ENCODE measurements at places on chromosomes 7 and 10. TPM values are rescaled to one million over a fixed set of nuclear protein-coding genes. Genes with fewer than 3 reads are reported as not detected.

GRCh38 chr7:67901808-67902480 lies 905.3 kb downstream of the TYW1 start:
- H3K27ac ChIP-seq, result no peak overlapping the region
- H3K4me3 ChIP-seq, result no peak overlapping the region
- no peaks in the 10 kb centered on the region for H3K36me3 ChIP-seq

DNA sequence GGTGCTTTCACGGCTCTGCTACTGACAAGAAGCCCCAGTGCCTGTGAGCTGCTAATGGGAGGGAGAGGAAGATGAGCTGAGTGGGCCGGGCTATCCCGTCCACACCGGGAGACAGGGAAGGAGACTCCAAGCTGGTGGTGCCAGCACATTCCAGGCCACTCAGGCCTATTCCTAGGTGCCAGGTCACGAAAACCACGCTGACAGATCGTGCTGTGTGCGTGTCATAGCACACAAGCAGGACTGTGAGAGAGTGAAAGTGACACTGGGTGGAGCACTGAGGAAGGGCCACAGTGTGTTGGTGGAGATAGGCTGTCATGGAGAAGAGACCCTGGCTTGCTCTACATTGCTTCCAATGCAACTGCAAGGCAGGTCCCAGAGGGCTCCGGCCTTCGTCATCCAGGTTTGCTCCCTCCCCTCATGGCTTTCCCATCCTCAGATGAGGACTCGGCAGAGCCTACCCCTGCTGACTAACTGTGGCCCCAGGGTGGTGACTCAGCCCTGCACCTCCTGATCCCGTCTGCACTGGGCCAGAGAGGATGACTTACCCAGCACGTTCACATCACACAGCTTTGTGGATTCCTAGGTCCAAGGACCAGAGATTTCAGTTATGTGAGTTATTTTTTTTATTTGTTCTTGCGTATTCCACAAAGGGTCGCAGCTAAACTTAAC lies 167.3 kb downstream of the EGFR start:
- DNase-seq, result peak; percentile 98
- H3K36me3 ChIP-seq, result peaks cover 56% of the 10 kb centered on the region
- peak overlapping the region; percentile 91 for H3K27ac ChIP-seq
- no peaks in the 10 kb centered on the region for H3K27me3 ChIP-seq

Gene AGMO
- total RNA-seq, result 1.2 TPM

- no peak overlapping the region for H3K27ac ChIP-seq
- H3K27me3 ChIP-seq, result no peaks in the 10 kb centered on the region
- peak; percentile 73 for DNase-seq
- no peaks in the 10 kb centered on the region for H3K36me3 ChIP-seq
- no peak overlapping the region for H3K4me3 ChIP-seq
Observed at GRCh38 chr7:158244873-158245723, 342.5 kb downstream of the PTPRN2 start.

DNA sequence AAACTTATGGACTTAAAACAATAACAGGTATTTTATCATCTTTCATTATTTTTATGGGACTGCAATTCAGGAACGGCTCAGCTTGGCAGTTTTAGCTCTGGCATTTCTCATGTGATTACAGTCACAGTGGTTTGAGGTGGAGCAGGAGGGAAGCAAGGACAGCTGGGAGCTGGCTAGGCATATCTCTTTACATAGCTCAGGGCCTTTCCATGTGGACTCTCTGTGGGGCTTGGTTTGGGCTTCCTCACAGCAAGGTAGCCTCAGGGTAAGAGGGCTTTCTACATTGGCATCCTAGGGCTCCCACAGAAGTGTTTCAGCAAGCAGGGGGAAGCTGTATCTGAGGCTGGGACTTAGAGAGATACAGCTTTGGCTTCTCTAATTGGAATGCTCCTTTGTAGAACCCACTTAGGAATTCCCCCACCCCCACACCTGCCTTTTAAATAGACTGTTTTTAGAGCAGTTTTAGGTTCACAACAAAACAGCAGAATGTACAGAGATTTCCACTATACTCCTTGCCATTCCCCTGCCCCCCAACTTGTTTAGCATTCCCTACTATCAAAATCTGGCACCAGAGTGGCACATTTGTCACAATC lies 26.6 kb upstream of the SDHAF3 start:
- H3K27me3 ChIP-seq, result peaks cover 10% of the 10 kb centered on the region
- no peak overlapping the region for H3K27ac ChIP-seq
- H3K4me1 ChIP-seq, result no peaks in the 10 kb centered on the region
- no peak overlapping the region for H3K4me3 ChIP-seq

Gene GPC2
- 1.4 TPM for total RNA-seq

DNA sequence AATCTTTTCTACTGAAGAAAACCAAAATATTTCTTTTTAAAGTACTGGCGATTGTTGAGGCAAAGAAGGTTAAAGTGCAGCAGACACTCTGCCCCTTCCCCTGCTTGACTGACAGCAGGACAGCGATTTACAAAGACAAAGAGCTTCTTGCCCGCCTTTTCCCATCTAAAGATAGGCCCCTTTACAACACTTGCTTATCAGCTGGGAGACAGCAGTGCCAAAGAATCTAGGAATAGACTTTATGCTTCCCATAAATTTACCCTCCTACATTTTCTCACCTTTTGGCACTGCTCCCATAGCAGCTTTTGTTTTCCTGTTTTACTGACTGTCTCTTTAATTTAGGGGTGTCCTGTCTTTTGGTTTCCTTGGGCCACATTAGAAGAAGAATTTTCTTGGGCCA lies 824.1 kb downstream of the CCSER2 start:
- no peaks in the 10 kb centered on the region for H3K36me3 ChIP-seq
- H3K4me1 ChIP-seq, result no peaks in the 10 kb centered on the region
- H3K4me3 ChIP-seq, result no peak overlapping the region
- H3K27me3 ChIP-seq, result no peaks in the 10 kb centered on the region
- H3K27ac ChIP-seq, result no peak overlapping the region
- DNase-seq, result no peak

Gene ADAMTS14
- total RNA-seq, result 2.9 TPM

- peak overlapping the region; percentile 39 for H3K4me3 ChIP-seq
- no peaks in the 10 kb centered on the region for H3K36me3 ChIP-seq
- H3K4me1 ChIP-seq, result no peaks in the 10 kb centered on the region
- peak; percentile 83 for DNase-seq
- H3K27ac ChIP-seq, result no peak overlapping the region
- no peaks in the 10 kb centered on the region for H3K27me3 ChIP-seq
Observed at GRCh38 chr10:92087750-92088395, 164.3 kb downstream of the BTAF1 start.

- no peak for DNase-seq
- peaks cover 35% of the 10 kb centered on the region for H3K4me1 ChIP-seq
- no peaks in the 10 kb centered on the region for H3K36me3 ChIP-seq
- H3K4me3 ChIP-seq, result no peak overlapping the region
- H3K27ac ChIP-seq, result no peak overlapping the region
Observed at GRCh38 chr10:91602868-91603568, 29.9 kb downstream of the PPP1R3C start.

Gene LAMB1
- 410 TPM for total RNA-seq

Gene TYW1B
- 2.2 TPM for total RNA-seq

GRCh38 chr10:61408105-61408504 lies 45.1 kb downstream of the TMEM26 start:
- H3K27ac ChIP-seq, result no peak overlapping the region
- peaks cover 10% of the 10 kb centered on the region for H3K4me1 ChIP-seq
- DNase-seq, result no peak
- H3K36me3 ChIP-seq, result no peaks in the 10 kb centered on the region

DNA sequence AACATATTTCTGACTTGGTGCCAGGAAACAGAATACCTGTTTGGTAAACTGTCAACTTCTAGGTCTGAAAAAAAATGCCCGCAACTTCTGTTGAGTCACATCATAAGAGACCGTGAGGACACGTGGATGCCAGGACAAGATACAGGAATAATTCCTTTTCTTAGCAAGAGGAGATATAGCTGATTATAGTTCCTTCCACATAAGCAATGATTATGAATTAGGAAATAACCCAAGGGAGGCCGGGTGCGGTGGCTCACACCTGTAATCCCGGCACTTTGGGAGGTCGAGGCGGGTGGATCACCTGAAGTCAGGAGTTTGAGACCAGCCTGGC lies 75.2 kb downstream of the CDC123 start:
- no peaks in the 10 kb centered on the region for H3K27me3 ChIP-seq
- peaks cover 10% of the 10 kb centered on the region for H3K4me1 ChIP-seq
- H3K27ac ChIP-seq, result no peak overlapping the region

GRCh38 chr10:132704008-132704814 lies 81.7 kb downstream of the NKX6-2 start:
- no peaks in the 10 kb centered on the region for H3K27me3 ChIP-seq
- H3K36me3 ChIP-seq, result no peaks in the 10 kb centered on the region
- no peak overlapping the region for H3K4me3 ChIP-seq
- peaks cover 15% of the 10 kb centered on the region for H3K4me1 ChIP-seq

- no peak for DNase-seq
- no peak overlapping the region for H3K4me3 ChIP-seq
- no peaks in the 10 kb centered on the region for H3K36me3 ChIP-seq
- no peaks in the 10 kb centered on the region for H3K4me1 ChIP-seq
Observed at GRCh38 chr7:127446842-127447241, 54.3 kb upstream of the ZNF800 start.

GRCh38 chr10:436013-436697 lies 253.3 kb downstream of the DIP2C start:
- no peaks in the 10 kb centered on the region for H3K4me1 ChIP-seq
- no peak overlapping the region for H3K27ac ChIP-seq
- no peaks in the 10 kb centered on the region for H3K27me3 ChIP-seq
- H3K36me3 ChIP-seq, result peaks cover 7% of the 10 kb centered on the region

DNA sequence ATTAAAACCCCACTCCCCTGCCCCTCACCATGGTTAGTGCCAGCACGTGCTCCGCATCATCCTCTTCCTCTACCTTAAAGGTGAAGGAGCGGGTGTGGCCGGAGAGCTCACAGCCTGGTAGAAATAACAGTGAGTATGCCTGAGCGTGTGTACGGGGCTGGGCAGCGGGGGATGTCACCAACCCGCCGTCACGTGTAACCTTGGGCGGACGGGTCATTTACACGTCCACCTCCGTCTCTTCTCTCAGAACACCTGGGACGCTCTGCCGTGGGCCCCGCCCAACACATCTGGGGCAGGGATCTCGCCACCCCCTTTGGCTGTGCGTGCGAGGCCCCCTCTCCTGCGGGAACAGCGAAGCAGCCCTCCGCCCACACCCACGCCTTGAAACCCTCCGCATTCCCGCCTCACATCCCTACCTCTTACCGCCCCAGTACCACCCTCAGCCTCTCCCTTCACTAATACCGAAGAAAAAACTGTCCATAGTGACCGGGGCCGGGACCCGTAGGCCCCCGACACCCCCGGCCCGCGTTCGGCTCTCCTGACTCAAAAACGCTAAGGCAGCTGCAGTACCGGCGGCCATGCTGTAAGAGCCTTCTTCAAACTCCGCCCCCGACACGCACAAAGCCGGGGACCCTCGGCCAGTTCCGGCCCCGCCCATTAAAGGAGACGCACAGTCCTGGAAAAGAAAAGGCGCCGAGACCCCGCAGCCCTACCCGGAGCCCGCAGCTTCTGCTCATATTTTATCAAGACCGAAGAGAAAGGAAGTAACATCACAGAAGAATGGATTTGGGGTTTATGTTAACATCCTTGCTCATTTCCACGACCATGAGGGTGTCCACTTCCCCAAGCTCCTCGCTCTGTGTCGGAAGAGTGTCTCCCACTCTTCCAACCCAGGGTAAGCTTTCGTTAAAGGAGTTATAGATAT lies at the start of gene NPM3:
Gene NPM3, minus strand, starts transcription at position 636 of the 925 bp plus-strand sequence. Its CDS starts 56 bp downstream, at position 580.
- H3K27me3 ChIP-seq, result no peaks in the 10 kb centered on the region
- peak within 1 kb of the TSS; percentile 92 for H3K4me3 ChIP-seq
- peaks cover 30% of the 10 kb centered on the region for H3K4me1 ChIP-seq

Gene KIAA1549
- 3.3 TPM for total RNA-seq

DNA sequence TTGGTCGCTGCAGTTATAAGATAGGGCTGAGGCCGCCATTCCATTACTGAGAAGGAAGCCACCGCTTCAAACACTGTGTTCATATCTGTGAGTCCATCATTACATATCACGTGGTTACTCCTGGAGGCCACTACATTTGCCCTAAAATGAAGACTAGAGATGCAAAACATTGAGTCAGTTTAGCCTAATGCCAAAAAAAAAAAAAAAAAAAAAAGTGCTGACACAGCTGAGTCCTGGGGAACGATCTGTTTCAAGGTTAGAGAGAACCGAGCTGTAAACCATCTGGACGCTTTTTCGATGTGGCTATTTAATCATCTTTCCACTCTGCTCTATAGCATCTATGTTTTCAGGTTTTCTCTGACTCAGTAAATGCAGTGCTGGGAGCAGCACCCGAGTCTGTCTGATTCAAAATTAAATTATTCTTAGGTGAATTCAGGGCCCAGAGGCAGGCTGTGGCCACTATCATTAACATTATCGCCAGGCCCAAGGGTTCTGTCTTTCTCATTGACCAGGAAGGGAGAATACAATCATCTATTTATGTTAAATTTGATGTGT lies 449.1 kb downstream of the PAXIP1 start:
- no peaks in the 10 kb centered on the region for H3K4me1 ChIP-seq
- H3K36me3 ChIP-seq, result no peaks in the 10 kb centered on the region
- DNase-seq, result no peak
- H3K27me3 ChIP-seq, result no peaks in the 10 kb centered on the region

DNA sequence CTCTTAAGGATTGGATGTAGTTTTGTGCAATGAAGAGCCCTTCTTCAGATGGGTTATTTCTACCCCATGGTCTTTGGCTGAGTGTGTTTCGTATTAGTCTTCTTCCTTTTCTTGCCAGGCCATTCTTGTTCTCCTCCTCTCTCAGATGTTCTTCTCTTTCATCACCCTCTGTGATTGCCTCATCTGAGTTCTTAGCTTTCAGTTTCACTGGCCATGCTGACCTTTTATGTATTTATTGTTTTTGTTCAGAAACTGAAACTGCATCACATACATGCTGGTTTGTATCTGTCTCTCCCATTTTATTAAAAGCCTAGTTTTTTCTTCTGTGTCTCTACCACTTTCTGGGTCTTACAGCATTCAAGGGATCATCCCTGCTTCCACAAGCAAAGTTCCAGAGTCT lies 21.7 kb upstream of the PCGF5 start:
- no peaks in the 10 kb centered on the region for H3K36me3 ChIP-seq
- peak overlapping the region; percentile 32 for H3K27ac ChIP-seq
- DNase-seq, result no peak
- no peaks in the 10 kb centered on the region for H3K27me3 ChIP-seq
- H3K4me3 ChIP-seq, result no peak overlapping the region

DNA sequence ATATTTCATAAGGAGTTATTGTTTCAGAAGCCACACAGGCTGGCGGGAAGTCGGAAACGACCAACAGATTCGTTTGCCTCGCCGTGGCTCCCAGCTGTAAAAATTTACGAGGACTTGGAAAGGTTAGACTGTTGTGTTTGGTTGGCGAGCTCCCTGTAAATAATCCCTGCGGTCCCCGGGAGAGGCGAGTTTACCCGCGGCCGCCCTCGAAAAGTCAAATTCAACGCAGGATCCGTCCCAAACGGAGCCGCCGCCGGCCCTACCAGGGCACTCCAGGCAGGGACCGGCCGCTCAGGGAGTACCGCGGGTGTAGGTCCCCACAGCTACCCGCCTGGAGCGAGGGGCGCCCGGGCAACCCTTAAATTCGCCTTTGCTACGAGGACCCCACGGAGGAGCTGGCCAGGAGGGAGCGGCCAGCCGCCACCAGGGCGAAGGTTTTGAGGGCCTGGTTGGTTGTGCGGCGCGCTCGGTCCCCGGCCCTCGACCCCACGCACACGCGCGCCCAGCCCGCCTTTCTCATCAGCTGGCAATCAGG lies 726 bp upstream of the HOXA9 start:
- H3K4me1 ChIP-seq, result peaks cover 31% of the 10 kb centered on the region
- H3K4me3 ChIP-seq, result peak overlapping the region; percentile 75
- peak; percentile 85 for DNase-seq
- H3K27me3 ChIP-seq, result no peaks in the 10 kb centered on the region
- peaks cover 19% of the 10 kb centered on the region for H3K36me3 ChIP-seq
